ENCODE measurements at places on chromosomes 11 and 22.
A peak's percentile ranks its signal among the peaks of the same experiment; 100 is the strongest.

- no peak for DNase-seq
Observed at GRCh38 chr22:36900225-36900624, 13.2 kb upstream of the CSF2RB start.

DNA sequence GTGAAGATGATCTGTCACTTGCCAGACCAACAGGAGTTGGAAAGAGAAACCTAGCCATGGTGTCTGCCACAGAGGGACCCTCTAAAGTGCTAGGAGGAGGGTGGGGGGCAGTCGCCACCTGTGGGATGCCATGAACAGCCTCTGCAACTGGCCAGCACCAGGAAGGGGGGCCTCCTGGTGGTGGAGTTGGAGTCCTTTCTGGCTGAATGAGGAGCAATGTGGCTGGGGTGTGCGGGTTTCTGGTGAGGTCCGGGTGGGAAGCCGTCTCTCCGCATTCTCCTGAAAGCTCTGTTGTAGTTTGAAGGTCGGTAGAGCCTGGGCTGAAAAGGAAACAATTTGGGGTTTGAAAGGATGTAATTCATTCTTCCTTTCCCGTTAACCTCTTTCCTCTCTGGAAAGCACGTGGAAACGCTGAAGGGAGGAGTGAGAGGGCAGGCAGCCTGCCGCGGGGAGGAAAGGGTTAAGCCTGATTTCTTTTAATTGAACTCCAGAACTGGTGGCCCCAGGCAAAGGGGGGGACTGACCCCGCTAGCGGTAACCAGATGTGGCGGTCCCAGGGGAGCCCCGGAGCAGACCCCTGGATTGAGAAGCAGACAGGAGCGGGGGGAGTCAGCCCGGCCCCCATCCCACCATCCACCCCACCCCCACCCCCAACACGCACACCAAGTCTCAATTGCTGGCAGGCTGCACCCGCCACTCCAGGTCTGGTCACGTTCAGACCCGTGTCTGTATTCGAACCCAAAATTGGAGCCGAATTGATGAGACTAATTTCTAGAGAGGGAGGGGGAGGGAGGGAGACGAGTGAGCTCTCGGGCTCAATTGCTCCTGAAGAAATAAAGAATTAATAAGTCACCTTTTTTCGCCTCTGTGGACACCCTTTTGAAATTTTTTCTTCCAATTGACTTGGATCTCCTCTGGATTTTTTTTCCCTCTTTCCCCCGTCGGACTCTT is 1.8 kb upstream of the FLI1 start:
- DNase-seq: no peak

GRCh38 chr11:104956528-104956927 is 11.8 kb downstream of the CASP4 start:
- no peak for DNase-seq

DNA sequence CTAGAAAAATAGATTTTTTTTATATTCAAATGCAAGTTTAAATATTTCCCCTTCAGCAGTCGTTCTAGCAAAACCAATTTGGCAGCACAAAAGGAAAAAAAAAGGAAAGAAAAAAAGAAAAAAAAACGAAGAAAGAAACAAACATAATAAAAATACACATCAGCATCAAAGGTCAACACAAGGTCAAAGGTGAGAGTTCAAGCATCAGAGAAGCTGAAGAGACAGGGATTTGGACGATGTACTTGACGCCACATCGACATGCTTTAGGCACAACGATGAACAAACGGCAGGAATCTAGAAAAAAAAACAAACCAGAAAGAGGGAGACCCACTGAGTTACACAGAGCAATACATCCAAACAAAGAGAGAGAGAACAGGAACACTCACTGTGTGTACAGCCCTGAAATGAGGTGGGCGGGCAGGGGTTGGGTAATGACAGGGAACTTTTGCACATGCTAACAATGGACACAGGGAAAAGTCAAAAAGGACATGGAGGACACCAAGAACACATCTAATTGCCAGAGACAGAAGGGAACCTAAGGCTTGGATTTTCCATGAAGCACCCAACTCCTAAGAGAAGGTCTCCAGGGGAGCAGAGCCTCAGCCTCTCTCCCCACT is 19.8 kb upstream of the RAPSN start:
- DNase-seq: no peak

- peak; percentile 20 for DNase-seq
Observed at GRCh38 chr11:112085822-112086421, 634 bp downstream of the TIMM8B start.

DNA sequence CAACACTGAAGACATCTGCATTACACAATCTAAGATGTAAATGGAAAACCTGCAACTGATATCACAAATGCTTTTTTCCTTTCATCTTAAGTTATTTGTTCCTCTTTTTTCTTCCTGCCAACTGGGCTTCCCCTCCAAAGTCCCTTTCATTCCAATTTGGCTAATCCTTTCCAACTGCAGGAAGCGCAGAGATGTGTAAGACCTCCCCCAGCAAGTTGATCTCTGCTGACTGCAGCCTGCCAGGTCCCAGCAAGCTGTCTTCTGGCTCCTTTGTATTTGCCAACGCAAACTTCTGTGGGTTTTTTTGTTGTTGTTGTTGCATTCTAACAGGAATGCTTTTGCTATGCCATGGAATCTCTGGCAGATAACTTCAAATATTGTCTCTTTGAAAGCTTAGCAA is 38.5 kb upstream of the LRRC4C start:
- peak; percentile 60 for DNase-seq

All from fibroblast of skin of right biceps (primary cell).